ENCODE measurements at places on chromosomes 1 and 21. TPM values are rescaled to one million over a fixed set of nuclear protein-coding genes. Genes with fewer than 3 reads are reported as not detected.
A peak's percentile ranks its signal among the peaks of the same experiment; 100 is the strongest.

DNA sequence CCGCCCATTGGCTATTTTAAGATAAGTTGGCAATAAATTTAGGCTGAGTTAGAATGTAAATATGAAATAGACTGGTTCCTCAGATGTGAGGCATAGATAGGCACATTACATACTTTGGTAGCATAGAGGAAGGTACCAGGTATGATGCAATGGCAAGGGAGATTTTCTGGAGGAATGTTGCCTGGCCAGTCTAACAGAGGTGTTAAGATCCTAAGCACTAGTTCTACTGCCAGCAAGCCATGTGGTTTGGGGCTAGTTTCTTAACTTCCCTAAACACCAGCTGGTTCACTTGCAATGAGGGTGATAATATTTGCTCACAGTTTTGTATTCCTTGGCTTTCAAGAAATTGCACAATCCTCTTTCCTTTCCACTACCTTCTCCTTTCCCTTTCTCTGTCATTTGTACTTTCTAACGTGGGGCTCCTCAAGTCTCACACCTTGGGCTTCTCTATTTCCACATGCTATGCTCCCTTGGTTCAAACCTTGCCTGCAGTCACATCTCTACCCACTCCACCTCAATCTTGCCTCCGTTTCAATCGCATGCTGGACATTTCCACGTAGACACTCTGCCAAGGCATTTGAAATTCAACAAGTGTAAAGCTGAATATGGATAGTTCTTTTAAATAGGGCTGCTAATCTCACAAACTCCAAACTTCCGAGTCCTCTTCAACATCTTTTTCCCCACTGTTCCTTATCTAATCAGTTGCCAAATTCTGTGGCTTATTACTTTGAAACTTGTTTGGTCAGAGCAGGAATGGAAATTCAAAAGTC, 4.7 kb upstream of the CD55 start:
- DNase-seq: no peak

DNA sequence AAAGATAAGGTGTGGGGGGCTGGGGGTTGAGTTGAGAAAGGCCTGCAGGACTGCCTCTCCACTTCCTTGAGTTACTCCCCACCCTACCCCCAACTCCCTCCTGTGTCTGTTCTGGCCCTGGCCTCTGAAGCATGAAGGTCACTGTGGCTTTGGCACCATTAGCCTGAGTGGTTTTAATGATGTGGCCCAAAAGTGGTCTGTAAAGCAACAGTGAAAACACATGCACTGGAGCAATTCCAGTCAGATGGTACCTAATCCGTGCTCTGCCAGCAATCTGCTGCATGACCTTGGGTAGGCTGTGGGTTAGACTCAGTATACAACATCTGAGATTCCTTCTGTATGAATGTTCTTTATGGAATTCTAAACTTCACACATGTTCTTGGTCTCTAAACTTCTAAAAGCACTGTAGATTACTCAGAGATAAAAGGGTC, 86.5 kb upstream of the ATP1A1 start:
- no peak for DNase-seq

- DNase-seq: peak; percentile 59
Observed at GRCh38 chr1:172180501-172181285, 239.8 kb upstream of the C1orf105 start.

DNA sequence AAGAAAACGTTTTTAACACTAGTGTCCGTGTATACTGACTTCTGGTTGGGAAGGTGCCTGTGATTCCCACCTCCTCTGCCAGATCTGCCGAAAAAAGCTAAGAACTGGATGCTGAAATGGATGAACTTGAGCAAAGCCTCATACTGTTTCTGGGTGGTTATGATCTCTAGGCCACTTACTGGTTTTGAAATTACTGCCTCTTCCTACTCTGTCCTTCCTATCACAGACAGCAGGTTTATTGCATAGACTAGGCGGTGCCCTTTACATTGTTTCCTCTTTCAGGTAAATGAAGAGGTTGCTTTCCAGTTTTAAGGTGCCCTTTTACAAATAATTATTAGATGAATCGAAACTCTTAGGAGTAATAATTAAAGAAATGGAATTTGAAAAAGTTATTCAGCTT, 27.5 kb downstream of the PEX14 start:
- DNase-seq: no peak

GRCh38 chr21:46477765-46478164, 19.1 kb downstream of the DIP2A start:
- DNase-seq: no peak

DNA sequence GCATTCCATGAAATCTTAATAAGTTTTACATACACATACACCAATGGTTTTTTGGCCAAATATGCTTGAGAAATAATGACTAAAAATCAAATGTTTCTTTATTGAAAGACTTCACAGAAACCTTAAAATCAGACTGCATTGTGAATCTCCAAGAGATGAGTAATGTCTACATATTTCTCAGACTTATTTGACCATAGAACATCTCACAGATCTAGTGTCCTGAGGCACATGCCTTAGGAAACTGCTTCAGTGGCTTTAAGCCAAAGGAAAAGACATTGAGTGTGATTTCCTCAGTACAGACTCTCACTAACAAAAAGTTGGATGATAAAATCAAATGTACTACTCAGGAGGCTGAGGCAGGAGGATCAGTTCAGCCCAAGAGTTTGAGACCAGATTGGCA, 6.2 kb upstream of the C1orf105 start:
- no peak for DNase-seq

DNA sequence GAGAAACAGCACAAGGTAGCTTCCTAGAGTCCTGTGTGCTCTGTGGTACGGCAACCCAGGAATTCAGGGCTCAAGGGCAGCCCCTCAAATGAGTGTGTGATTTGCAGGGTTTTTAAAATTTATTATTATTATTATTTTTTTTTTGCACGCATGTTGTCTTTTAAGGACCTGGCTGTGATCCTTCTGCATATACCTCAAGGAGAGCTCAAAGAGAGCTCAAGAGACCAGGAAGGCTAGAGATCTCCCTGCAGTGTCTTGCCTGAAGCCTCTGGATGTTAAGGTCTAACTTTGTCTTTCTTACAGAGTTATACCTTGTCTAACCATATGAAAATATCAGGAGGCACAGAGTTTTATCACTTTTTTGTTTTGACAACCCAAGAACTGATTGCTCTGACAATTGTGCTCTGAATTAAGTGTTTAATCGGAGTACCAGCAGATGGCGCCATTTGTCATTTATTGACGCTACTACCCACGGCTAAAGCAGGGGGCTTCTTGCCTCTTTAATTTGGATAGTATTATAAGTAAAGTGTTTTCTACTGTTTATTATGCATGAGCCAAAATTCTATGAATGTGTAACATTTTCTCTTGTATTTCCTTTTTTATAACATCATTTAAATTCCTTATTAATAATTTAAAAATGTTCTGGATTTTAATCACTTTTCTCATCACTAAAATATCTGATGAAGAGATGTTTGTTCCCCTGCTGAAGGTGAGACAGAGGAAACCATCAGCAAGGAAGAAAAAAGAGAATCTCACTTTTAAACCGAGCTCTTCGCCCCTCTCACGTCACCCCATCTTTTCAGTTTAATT, 35.8 kb upstream of the LMO4 start:
- peak; percentile 81 for DNase-seq

DNA sequence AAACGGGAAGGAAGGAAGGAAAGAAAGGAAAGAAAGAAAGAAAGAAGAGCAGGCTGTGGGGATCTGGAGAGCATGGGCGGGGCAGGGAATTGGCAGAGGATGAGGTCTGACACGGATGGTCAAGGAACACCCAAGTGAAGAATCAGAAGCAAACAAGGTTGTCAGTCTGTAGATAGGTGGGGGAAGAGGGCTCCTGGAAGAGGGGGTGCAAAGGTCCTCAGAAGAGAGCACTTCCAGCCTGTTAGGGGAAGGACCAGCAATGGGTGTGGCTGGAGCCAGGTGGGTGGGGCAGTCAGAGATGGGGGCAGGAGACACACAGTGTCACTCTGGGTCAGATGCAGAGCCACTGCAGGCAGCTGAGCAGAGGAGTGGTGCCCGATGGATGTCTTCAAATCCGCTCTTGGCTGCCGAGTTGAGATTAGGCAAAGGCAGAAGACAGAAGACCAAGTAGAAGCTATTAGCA, 11.0 kb upstream of the PLA2G2C start:
- DNase-seq: no peak

DNA sequence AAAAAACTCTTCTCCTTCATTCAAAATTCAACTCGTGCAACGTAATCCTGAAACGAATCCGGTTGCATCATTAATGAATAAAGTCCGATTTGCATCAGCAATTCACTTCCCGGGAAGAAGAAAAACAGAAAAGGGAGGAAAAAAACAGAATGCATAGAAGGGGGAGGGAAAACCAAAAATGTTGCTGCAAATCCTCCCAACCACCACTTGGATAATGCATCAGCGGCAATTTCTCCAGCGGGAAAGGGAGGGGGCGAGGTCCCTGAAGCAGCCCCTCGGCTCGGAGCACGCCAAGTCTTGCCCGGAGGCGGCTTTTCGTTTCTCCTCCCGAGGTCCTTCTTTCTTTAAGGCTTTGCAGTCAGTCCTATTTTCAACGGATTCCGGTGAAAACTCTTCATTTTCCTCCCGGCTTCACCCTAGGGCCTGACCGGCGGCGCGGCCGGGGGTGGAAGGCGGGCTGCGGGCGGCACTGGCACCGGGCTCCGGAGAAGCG, 723 bp downstream of the CDC42BPA start:
- peak; percentile 3 for DNase-seq

DNA sequence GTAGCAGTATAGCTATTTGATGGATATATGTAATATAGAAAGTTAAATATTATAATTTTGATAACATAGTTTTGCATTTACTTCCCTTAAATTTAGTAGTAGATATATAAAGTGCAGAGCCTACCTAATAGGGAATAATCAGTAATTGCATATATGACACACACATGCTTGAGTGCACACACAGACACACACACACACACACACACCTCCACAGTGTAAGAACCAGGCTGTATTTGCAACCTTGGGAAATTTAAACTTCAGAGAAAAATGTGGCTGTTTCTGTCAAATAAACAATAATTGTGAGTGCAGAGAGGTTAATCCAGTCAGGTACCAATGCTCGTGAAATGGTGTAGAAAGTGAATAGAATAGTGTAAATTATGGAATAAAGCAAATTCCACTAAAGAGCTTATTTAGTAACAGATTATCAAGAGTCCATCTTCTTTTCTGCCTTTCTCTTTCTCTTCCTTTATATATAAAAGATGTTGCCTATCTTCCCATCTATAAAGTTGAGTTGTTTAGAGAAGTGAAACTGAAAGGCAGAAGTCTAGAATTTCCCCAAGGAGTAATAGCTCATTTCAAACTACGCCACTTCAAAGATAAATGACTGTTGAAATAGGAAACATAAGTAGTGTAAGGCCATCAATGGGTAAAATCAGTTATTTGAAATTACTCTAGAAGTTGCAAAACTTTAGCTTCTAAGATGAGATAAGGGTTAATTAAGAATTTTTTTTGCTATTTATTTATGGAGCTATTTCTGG, 273.7 kb downstream of the SRGAP2C start:
- no peak for DNase-seq

DNA sequence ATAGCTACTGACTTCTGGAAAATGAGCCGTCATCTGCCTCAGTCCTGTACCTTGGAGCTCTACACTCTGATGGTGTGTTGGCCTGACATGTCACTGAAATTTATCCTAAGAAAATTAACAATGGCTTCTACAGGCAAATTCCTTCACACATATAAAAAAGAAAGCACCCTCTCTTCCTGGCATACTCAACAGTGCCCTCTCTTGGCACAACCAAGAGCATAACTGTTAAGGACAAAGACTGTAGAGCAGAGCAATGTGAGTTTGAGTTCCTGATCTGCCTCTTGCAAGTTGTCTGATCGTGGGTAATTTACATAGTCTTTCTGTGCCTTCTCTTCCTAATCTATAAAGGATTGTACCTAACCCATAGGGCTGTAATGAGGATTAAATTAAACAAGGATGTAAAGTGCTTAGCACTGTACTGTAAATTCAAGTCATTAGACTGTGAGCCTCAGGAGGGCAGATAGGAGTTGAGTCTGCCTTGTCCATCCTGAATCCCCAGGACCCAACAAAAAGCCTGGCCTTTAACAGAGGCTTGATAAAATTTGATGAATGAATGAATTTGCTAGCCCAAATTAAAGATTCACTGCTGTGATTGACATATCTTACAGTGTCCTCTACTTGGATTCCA, 83.5 kb downstream of the SYF2 start:
- DNase-seq: peak; percentile 56

DNA sequence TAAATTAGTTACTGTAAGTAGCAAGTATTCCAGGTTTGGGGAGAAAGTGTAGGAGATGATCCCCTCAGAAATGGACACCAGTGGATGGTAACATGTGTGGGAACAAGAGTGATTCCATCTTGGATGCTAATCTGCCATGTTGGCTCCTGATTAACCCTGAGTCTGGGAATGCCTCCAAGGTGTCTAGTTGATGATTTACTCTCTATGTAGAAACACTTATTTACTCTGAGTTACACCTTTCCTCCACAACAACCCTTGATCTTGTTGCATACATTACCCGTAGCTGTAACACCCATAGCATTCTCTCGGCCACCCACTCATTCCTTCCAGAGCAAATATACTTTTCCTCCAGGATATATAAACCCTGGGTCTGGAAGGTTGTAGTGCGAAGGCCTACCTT, 315.9 kb upstream of the GREM2 start:
- no peak for DNase-seq

GRCh38 chr21:42373908-42374455, 7.6 kb upstream of the TFF1 start:
- DNase-seq: no peak

DNA sequence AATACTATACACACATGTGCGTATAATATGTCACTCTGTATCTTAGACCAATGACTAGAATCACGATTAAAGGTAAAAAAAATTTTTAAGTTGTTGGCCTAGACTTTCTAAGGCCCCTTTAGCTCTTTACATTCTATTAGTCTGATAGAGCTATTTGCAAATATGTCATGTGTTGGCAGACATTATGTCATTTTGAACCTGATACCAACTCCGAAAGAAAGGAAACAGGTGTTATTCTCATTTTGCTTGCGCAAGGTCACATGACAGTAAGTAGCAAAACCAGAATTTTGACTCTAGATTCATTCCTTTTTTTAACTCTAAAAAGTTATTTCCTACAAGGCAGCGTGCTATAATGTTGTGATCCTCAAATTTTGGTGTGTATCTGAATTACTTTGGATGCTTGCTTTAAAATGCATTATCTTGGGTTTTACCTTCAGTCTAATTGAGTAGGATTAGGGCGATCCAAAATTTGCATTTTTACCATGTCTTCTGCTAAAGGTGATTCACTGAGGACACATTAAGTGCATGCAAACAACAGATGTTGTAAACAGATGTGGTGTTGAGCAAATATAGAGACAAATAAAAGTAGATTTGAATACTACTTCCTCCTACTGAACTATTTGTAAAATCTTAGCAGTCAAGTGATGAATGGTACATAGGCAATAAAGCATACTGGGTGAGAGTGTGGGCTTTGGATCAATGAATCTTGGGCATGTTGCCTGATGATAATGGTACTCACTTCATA, 63.5 kb upstream of the KIAA1614 start:
- no peak for DNase-seq

GRCh38 chr1:230288641-230289349, 137.3 kb downstream of the PGBD5 start:
- no peak for DNase-seq

- no peak for DNase-seq
Observed at GRCh38 chr1:162223488-162223887, 153.2 kb downstream of the SPATA46 start.

The SPRR2F gene
- total RNA-seq: not detected

The KRTAP7-1 gene
- total RNA-seq: not detected

The TMEM82 gene
- not detected for total RNA-seq

The MAP10 gene
- 1.3 TPM for total RNA-seq

The CFAP141 gene
- total RNA-seq: not detected

The ANXA9 gene
- total RNA-seq: not detected

The OLIG2 gene
- not detected for total RNA-seq

The AMY1B gene
- total RNA-seq: not detected

Data from activated CD8-positive, alpha-beta T cell treated with anti-CD3 and anti-CD28 coated beads for 36 hours (primary cell).